ENCODE measurements at places on chromosomes 7 and 10. TPM values are rescaled to one million over a fixed set of nuclear protein-coding genes. Genes with fewer than 3 reads are reported as not detected.

ICA1 gene
- total RNA-seq: 1.0 TPM

LGI1 gene
- not detected for total RNA-seq

EN2 gene
- not detected for total RNA-seq

BMPER gene
- not detected for total RNA-seq

DNA sequence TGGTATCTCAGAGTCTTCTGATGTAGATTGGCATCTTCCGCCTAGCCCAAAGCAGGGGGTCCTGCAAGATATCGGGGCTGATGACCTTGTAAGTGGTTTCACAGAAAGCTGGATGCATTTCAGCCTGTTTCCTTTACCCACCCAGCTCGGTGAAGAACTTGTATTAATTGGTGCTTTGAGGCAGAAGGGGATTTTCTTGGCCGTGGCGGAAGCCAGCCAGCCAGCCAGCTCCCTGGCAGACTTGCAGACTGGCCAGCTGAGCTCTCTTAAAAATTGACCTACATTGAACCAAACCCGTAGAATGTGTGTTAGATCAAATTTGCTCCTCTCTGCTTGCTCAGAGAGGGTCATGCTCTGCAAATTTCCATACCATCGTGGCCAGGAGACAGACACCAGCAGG, 218.4 kb downstream of the ADAM12 start:
- no peak for DNase-seq

- no peak for DNase-seq
Observed at GRCh38 chr10:17134737-17135260, 5.2 kb upstream of the CUBN start.

DNA sequence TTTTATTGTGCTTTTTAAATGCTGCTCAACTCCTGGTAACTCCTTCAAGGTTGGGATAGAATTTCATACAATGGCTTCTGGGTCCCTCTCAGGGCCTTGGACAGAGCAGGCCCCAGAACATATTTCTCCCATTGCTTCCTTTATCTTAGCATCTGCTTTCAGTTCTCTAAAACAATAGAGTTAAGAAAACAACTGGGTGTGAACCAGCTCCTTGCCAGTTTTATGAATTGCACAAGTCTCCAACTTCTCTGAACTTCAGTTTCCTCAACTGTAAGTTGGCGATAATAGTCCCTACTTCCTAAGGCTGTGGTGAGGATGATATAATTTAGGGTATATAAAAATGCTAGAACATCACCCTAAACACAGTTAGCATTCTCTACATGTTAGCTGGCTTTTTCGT, 77.0 kb upstream of the INHBA start:
- DNase-seq: no peak

DNA sequence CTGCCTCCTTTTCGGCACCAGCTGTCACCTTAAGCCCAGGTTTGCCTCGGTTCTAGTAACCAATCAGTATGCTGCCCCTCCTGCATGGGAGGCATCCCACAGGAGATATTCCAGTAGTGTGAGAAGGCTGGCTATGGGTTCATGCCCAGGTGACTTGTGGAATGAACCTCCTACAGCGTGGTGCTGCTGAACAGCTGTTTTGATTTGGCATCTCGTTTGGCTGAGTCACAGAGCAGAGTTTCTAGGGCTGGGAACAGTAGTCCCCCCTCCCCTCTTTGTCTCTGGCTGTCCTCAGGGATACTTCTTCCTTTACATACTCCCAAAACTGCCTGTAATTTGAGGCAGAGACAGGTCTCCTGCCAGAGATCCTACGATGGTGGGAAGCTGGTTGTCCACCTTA, 16.1 kb downstream of the R3HCC1L start:
- no peak for DNase-seq

- DNase-seq: no peak
Observed at GRCh38 chr10:114550756-114551635, 107.1 kb downstream of the ABLIM1 start.

DNA sequence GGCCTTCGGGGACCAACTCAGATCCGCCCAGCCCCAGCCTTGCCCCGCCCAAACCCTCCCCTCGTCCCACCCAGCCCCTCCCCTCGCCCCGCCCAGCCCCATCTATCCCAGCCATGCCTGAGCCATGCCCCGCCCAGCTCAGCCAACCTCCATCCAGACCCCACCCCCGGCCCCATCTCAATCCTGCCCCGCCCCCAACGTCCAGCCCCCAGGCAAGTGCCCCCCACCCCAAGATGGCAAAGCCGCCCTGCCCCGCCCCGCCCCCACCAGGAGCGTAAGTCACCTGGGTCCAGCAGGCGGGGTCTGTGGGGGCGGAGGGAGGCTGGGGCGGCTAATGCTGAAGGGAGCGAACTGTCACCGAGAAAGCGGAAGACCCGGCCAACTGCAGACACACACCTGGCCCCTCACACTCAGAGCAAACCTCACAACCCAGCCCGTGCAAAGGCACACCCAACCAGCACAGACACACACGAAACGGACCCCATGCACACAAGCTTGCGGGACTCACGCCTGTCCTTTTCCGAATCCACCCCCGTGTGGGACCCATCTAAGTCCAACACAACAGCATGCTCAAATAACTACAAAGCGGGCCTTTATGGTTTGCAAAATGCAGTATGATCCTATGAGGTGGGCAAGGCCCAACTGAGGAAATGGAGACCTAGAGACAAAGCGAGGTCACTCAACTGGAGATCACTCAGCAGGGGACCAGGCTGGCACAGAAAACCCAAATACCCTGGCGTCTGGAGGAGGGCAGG, 11.5 kb upstream of the OGA start:
- DNase-seq: peak; percentile 84

- no peak for DNase-seq
Observed at GRCh38 chr7:101197991-101198390, 2.8 kb downstream of the MOGAT3 start.
